ENCODE measurements at places on chromosomes 5 and 9.

- DNase-seq: no peak
Measured at GRCh38 chr5:34734326-34734725, 78.2 kb downstream of the RAI14 start.

- no peak for DNase-seq
Measured at GRCh38 chr5:82850393-82850792, 226.8 kb downstream of the TMEM167A start.

DNA sequence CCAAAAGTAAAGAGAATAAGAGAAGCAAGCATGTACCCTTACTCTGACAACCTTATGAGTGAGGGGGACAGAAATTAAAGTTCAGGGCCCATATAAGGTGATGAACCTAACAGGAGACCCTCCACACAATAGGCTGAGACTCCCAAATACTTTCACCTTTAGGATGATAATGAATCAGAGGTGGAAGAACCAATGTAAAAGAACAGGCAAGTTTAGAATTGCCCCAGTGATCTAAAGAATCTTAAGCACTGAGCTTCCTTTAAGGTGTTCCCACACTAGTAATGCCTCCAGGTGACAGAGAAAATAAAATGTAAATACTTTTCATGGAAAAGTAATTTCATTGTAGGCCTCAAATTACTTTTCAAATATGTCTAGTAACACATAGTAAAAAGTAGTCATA lies 8.2 kb upstream of the FAM151B start:
- DNase-seq: no peak

- no peak for DNase-seq
Measured at GRCh38 chr9:79667120-79667519, 95.4 kb downstream of the TLE4 start.

DNA sequence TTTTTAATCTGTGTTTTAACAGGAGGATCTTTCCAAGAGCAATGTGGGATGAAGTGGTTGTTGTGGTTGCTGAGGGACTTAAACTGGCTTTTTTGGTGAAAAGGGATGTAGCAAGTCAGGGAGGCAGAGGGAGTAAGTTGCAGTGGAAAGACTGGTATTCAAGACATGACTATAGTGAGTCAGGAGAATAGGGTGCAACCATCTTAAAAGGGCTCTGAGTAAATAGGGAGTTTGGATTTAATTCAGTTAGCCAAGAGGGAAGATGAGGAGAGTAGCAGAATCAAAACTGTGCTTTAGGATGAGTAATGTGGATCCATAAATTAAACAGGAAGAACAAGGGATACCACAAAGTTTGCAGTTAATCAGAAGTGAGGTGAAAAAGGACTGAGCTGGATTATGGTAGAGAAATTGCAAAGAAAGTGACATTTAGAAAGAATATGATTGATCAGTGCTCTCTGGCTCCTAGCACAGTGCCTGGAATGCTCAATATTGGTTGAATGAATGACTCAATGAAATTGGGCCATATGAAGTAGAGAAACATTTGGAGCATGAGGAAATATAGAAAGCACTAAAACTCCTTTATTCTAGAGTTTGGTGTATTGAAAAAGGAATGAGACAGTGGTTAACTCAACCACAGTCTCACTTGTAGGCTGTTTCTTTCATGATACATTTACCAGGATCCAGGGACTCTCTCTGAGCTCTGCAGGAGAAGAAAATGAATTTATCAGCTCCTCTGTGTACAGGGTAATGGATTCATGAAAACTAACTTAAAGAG lies 5.1 kb downstream of the POLR3G start:
- no peak for DNase-seq
